ENCODE measurements at places on chromosomes 12 and 14. TPM values are rescaled to one million over a fixed set of nuclear protein-coding genes. Genes with fewer than 3 reads are reported as not detected.
A peak's percentile ranks its signal among the peaks of the same experiment; 100 is the strongest.

PLA2G1B gene
- not detected for total RNA-seq

LRRC9 gene
- not detected for total RNA-seq

POC1B gene
- 1.7 TPM for total RNA-seq

TEX22 gene
- not detected for total RNA-seq

BCL2L14 gene
- 16.1 TPM for total RNA-seq

SMIM41 gene
- total RNA-seq = 1.1 TPM

EPYC gene
- not detected for total RNA-seq

- no peaks in the 10 kb centered on the region for H3K36me3 ChIP-seq
- H3K27me3 ChIP-seq = no peaks in the 10 kb centered on the region
- H3K27ac ChIP-seq = no peak overlapping the region
- no peak overlapping the region for H3K4me3 ChIP-seq
Observed at GRCh38 chr14:76217179-76217578, 65.5 kb downstream of the GPATCH2L start.

- peak; percentile 43 for DNase-seq
- peaks cover 17% of the 10 kb centered on the region for H3K4me1 ChIP-seq
- H3K27ac ChIP-seq = no peak overlapping the region
- H3K36me3 ChIP-seq = peaks cover 9% of the 10 kb centered on the region
- H3K27me3 ChIP-seq = peaks cover 7% of the 10 kb centered on the region
- no peak overlapping the region for H3K4me3 ChIP-seq
Observed at GRCh38 chr14:70804556-70805162, 4.7 kb downstream of the MAP3K9 start.

- H3K27me3 ChIP-seq = no peaks in the 10 kb centered on the region
- no peaks in the 10 kb centered on the region for H3K36me3 ChIP-seq
- no peaks in the 10 kb centered on the region for H3K4me1 ChIP-seq
- no peak overlapping the region for H3K27ac ChIP-seq
Observed at GRCh38 chr12:16269946-16270345, 7.5 kb downstream of the SLC15A5 start.

DNA sequence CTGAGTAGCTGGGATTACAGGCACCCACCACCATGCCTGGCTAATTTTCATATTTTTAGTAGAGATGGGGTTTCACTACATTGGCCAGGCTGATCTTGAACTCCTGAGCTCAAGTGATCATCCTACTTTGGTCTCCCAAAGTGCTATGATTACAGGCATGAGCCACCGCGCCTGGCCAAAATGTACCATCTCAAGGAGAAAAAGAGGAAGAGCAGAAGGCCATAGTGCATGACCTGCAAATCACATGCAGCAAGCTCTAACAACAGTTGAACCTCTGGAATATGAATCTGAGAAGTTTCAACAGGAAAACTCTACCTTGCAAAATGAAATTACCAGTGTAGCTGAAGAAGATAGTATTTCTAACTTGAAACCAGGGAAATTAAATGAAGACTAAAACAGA, 17.1 kb upstream of the SERPINA1 start:
- no peak overlapping the region for H3K27ac ChIP-seq
- no peak overlapping the region for H3K4me3 ChIP-seq
- no peak for DNase-seq

DNA sequence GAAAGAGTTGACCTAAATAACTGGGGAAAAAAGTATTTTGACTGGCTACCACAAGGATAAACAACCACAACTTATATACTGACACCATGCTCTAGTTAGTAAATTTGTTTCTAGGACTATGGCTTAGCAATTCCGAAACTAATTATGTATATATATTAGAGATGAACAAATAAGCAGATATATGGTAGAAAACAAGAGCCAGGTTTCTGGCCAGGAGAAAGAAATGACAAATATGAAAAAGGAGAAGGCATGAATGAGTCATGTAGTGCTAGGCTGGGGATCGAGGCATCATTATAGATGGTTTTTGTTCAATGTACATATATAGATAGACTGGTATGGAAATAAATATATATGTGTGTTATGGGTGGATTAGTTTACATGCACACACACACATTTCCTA, 5.5 kb upstream of the LRRC74A start:
- H3K27me3 ChIP-seq = no peaks in the 10 kb centered on the region
- no peak overlapping the region for H3K27ac ChIP-seq
- no peaks in the 10 kb centered on the region for H3K4me1 ChIP-seq
- no peaks in the 10 kb centered on the region for H3K36me3 ChIP-seq

- no peak for DNase-seq
- H3K27me3 ChIP-seq = no peaks in the 10 kb centered on the region
- H3K4me3 ChIP-seq = no peak overlapping the region
- no peak overlapping the region for H3K27ac ChIP-seq
- H3K4me1 ChIP-seq = peaks cover 15% of the 10 kb centered on the region
- no peaks in the 10 kb centered on the region for H3K36me3 ChIP-seq
Observed at GRCh38 chr14:50816395-50817047, 14.4 kb downstream of the NIN start.

DNA sequence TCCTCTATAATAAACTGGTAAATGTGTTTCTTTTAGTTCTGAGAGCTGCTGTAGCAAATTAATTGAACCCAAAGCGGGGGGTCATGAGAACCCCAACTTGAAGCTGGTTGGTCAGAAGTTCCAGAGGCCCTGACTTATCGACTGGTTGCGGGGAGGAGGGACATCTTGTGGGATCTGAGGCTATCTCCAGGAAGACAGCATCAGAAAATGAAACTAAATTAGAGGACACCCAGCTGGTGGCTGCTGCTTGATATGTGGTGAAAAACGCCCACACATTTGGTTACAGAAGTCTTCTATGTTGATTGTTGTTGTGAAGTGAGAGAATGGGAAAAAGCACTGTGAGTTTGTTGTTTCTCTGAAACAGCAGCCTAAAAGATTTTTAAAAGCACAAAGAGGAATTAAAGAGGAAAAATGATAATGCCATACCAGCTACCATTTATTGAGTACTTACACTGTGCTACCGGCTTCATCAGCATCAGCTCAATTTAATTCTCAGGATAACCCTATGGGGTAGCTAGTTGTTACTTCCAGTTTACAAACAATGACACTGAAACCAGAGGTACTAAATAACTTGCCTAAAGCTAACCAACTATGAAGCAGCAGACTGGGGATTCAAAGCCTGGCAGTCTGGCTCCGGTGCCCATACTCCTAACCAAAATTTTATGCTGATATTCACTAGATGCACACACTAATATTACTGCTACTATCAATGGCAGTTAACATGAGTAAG, 24.3 kb downstream of the DDX24 start:
- H3K36me3 ChIP-seq = peaks cover 100% of the 10 kb centered on the region
- peaks cover 46% of the 10 kb centered on the region for H3K4me1 ChIP-seq
- H3K4me3 ChIP-seq = no peak overlapping the region
- H3K27me3 ChIP-seq = no peaks in the 10 kb centered on the region
- no peak overlapping the region for H3K27ac ChIP-seq
- DNase-seq = peak; percentile 39

- peaks cover 2% of the 10 kb centered on the region for H3K4me1 ChIP-seq
- H3K4me3 ChIP-seq = no peak overlapping the region
- no peak overlapping the region for H3K27ac ChIP-seq
- peaks cover 4% of the 10 kb centered on the region for H3K36me3 ChIP-seq
Observed at GRCh38 chr14:94123296-94123695, 6.1 kb downstream of the IFI27L2 start.

DNA sequence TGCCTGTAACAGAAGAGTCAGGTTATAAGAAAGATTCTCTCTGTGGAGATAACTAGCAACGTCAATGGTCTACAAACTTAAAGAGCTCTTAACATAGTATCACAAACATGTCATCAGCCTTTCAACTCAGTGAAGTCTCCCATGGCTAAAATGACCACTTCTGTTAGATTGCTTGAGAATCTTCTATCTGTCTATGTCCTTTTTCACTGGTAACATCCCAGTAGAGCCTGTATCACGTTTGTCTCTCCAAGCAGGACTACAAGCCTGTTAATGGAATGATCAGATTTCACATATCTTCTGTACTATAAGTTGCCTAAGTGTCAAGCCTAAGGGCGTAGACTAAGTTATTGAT, 50.7 kb downstream of the SLC2A13 start:
- DNase-seq = no peak

DNA sequence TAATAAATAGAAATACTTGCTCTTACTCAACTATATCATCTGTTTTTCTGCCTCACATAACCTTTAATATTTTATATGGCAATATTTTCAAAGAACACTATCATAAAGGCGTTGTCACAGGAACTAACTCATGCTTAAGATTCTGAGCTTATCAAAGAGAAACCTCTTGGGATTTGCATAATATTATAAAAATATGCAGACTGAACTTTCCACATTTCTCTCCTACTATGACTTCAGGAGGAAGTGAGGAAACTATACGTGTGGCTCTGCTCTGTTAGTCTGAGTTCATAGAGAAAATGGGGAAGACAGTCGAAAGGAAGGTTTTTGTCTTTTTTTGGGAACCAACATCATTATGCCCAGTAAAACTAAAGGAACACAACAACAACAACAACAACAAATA, 124.7 kb downstream of the GARIN6 start:
- H3K4me3 ChIP-seq = no peak overlapping the region
- DNase-seq = no peak
- H3K27me3 ChIP-seq = no peaks in the 10 kb centered on the region
- H3K4me1 ChIP-seq = no peaks in the 10 kb centered on the region
- no peaks in the 10 kb centered on the region for H3K36me3 ChIP-seq

DNA sequence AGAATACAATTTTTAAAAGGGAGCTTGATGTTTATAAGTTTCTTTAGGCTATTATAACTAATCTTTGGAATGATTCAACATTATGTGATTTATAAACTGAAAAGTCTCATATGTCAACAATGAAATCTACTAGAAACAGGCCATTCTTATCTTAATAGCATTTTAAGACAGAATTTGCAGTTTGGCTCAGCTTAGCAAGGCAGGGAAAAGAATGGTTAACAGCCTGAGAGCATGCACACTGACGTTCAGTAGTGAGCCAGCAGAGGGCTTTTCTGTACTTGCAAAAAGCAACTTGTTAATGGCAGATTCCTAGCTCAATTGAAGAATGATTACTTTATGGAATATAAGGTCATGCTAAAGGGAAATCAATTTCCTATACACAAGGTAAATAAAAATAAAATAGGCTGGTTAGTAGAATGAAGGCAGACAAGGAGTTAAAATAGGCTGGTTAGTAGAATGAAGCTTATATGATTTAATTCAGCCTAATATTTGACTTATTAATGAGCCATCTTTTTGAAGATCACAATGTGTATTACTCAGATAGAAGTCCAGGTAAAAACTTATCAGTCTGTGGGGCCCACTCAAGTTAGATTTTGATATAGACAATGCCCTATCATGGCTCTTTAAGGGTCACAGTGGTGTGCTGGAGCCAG, 95.9 kb downstream of the OTOGL start:
- H3K27me3 ChIP-seq = no peaks in the 10 kb centered on the region
- H3K36me3 ChIP-seq = no peaks in the 10 kb centered on the region
- H3K4me1 ChIP-seq = no peaks in the 10 kb centered on the region
- no peak overlapping the region for H3K27ac ChIP-seq
- no peak overlapping the region for H3K4me3 ChIP-seq

GRCh38 chr12:56257071-56257470, 1.1 kb downstream of the ANKRD52 start:
- H3K4me3 ChIP-seq = peak overlapping the region; percentile 98
- H3K36me3 ChIP-seq = peaks cover 43% of the 10 kb centered on the region
- H3K27ac ChIP-seq = peak overlapping the region; percentile 91
- H3K4me1 ChIP-seq = peaks cover 16% of the 10 kb centered on the region

- H3K27ac ChIP-seq = no peak overlapping the region
- no peaks in the 10 kb centered on the region for H3K27me3 ChIP-seq
- peaks cover 5% of the 10 kb centered on the region for H3K4me1 ChIP-seq
- H3K4me3 ChIP-seq = no peak overlapping the region
Observed at GRCh38 chr12:131135311-131135785, 181.6 kb downstream of the ADGRD1 start.

DNA sequence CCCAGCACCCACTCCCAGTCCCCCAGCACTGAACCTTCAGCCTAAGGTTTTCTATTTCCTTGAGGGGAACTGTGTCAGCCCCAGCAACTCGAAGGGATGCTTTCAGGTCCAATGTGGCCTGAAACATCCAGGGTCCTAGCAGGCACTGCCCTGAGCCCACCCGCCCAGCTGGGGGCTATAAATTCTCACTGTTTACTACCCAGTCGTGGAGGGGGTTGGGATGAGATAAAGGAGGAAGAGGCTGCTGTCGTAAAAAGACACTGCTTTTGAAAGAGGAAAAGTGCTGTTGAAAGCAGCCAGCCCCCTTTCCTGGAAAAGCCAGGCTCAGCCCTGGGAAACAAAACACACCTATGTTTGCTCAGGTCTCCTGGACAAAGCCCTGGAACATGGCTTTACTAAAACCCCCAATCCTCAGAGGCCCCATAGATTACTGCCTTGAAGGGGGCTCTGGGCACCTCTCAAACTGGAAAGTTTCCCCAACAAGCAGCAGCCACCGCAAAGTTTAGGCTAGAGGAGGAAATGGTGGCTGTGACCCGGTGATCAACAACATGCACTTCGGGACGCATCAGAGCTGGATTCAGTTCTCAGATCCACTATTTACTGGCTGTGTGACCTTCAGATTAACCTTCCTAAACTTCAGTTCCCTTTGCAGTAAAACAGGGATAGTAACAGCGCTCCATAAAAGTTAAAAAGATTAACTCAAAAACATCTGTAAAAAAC, 51.0 kb downstream of the ACTN1 start:
- H3K4me1 ChIP-seq = peaks cover 86% of the 10 kb centered on the region
- H3K27me3 ChIP-seq = no peaks in the 10 kb centered on the region
- H3K27ac ChIP-seq = peak overlapping the region; percentile 80
- DNase-seq = peak; percentile 63
- H3K4me3 ChIP-seq = no peak overlapping the region

- H3K36me3 ChIP-seq = peaks cover 21% of the 10 kb centered on the region
- DNase-seq = no peak
- no peak overlapping the region for H3K27ac ChIP-seq
- no peaks in the 10 kb centered on the region for H3K4me1 ChIP-seq
Observed at GRCh38 chr14:56297449-56297848, 179.2 kb downstream of the PELI2 start.

DNA sequence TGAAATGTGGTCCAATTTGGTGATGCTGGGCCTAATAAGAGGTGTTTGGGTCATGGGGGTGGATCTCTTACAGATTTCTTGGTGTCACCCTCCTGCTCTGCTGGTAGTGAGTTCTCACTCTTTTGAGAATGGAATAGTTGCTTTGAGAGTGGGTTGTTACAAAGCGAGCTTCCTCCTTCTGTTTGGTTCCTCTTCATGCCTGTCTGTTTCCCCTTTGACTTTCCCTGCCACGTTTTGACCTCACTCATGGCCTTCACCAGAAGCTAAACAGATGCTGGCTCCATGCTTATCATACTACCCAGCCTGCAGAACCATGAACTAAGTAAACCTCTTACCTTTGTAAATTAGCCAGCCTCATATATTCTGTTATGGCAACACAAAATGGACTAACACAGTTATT, 57.7 kb upstream of the LDHB start:
- no peaks in the 10 kb centered on the region for H3K4me1 ChIP-seq
- no peak overlapping the region for H3K27ac ChIP-seq
- H3K27me3 ChIP-seq = no peaks in the 10 kb centered on the region
- no peak overlapping the region for H3K4me3 ChIP-seq

GRCh38 chr14:50047274-50047676, 69.1 kb downstream of the VCPKMT start:
- no peaks in the 10 kb centered on the region for H3K36me3 ChIP-seq
- H3K27ac ChIP-seq = peak overlapping the region; percentile 71
- peaks cover 47% of the 10 kb centered on the region for H3K4me1 ChIP-seq
- no peak overlapping the region for H3K4me3 ChIP-seq
